Stimulated activated CD8-positive, alpha-beta memory T cell treated with anti-CD3 and anti-CD28 coated beads, Interleukin-4, amount 100 ng/mL, for 48 hours (primary cell): ENCODE measurements at places on chromosomes 12 and 14.

- no peak for DNase-seq
These were observed 59.0 kb downstream of the FAR2 start for GRCh38 chr12:29208060-29208459.

DNA sequence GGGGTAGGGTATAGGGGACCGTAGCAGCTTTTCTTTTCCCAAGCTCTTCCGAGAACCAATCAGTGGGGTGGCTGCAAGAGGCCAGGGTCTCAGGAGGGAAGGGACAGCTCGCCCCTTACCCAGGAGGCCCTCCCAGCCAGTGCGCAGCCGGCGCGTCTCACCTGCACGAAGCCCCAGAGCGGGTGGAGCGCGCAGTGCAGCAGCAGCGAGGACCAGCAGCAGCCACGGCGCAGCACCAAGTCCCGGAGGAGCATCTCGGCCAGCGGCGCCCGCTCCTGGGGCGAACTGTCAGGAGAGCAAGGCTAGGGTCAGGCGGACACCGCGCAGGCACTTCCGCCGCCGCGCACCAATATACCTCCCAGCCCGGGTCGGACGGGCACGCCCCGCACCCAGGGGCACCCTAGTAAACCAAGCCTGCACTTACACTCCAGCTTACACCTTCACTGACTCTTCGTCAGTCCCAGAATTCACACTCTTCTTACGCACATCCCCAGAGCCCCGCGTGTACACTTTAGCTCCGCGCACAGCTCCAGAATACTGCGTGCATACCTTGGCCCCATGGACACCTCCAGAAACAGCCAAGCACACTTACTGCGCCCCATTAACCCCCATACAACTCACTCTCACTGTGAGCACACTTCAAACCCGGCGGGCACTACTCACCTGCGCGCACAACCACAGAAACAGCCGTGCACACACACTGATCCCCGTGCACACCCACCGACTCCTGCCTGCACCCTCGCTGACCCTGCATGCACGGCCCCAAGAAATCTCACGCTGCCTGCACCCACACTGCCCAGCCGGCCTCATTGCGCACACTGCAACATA is 606 bp downstream of the PRIMA1 start:
- no peak for DNase-seq

- DNase-seq = no peak
These were observed 18.4 kb downstream of the ZFC3H1 start for GRCh38 chr12:71645268-71645667.

DNA sequence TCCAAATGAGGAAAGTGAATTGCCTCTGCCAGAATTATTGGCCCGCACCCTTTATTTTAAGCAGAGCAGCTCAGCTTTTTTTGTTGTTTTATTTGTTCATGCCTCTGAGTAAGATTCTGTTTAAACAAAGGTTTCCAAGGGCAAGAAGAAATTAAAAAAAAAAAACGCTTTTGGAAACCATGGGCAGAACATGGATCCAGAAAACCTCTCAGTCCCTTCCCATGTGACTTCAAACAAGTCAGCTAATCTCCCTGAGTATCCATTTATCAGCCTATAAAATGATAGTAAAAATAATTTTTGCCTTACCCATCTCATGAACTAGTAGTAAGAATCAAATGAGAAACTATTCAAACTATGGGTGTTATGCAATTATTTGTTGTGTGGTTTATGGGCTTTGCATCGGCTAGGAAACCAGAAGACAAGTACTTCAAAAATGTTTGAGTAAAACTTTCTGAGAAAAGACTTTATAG is 27.6 kb downstream of the KITLG start:
- DNase-seq = no peak

- DNase-seq = no peak
These were observed 1.2 kb downstream of the COA8 start for GRCh38 chr14:103563844-103564505.

- DNase-seq = peak; percentile 66
These were observed 84.4 kb downstream of the ARF6 start for GRCh38 chr14:49977126-49977841.

- DNase-seq = no peak
These were observed at the start of gene RDH5 for GRCh38 chr12:55720071-55720564. TSS of gene RDH5 (plus strand) at chr12:55720393. CDS start at chr12:55721185, 792 bp downstream.

DNA sequence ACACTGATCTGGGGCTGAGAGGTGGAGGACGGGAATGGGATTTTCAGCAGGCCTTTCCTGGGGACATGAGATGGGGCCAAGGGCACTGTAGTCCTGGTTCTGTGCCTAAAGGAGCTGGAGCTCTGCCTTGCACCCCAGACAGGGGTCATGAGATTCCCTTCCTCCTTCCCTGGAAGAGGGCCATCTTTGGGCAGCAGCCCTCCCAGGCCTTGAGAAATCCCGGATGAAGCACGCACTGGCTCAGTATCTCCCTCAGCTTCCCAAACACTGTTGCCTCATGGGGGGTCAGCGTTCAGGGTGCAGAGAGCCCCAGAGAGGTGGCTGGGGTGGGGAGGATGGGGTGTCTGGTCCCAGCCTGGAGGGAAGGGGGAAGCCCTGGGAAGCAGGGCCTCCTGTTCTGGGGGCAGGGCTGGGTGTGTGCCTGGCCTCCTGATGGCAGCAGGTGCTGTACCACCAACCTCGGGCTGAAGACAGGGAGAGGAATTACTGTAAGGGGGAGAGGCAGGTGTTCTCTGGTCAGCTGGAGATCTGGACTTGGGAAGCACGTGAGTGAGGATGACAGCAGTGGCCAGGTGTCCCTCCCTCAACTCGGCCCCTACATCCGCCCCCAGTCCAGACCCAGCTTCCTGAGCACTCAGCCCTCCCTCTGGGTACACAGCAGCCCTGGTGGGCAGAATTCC is 8.4 kb upstream of the NR4A1 start:
- DNase-seq = no peak

DNA sequence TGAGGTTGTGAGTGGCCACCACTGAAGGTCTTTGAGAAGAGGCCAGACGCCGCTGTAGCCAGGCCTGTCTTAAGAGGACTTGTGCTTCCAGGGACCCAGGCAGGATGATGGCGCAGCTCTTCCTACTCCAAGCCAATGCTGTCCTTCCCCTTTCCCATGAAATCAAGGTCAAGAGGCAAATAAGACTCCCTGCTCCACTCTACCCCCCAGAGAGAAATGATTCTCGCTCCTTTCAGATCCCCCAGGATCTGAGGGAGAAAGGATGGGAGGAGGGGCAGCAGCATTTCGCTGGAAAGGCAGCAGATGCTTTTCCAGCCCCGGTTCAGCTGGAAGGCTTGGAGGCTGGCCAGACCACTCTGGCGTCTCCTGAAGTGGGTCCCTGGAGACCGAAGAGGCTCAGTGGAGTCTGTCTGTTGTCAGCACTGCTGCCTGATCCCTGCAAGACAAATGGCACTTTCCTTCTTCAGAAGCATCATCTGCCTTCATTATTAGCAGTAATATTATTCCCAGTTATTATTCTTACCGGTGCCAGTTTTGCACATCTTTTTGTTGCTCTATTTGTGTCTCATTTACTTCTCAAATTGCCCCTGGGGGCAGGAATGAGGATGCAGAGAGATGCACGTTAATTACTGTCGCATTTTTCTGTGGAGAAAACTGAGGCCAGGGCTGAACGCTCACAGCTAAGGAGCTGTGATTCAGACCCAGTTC is 51.4 kb downstream of the C14orf132 start:
- DNase-seq = no peak

GRCh38 chr12:75739912-75740311 is 228.5 kb upstream of the KRR1 start:
- no peak for DNase-seq

- DNase-seq = no peak
These were observed 5.6 kb downstream of the CDCA4 start for GRCh38 chr14:105015242-105015641.

- no peak for DNase-seq
These were observed 8.6 kb upstream of the ETFBKMT start for GRCh38 chr12:31650918-31651317.

GRCh38 chr12:130806574-130806973 is 32.5 kb downstream of the STX2 start:
- DNase-seq = peak; percentile 10

GRCh38 chr12:89454080-89454848 is 70.3 kb downstream of the GALNT4 start:
- DNase-seq = no peak

DNA sequence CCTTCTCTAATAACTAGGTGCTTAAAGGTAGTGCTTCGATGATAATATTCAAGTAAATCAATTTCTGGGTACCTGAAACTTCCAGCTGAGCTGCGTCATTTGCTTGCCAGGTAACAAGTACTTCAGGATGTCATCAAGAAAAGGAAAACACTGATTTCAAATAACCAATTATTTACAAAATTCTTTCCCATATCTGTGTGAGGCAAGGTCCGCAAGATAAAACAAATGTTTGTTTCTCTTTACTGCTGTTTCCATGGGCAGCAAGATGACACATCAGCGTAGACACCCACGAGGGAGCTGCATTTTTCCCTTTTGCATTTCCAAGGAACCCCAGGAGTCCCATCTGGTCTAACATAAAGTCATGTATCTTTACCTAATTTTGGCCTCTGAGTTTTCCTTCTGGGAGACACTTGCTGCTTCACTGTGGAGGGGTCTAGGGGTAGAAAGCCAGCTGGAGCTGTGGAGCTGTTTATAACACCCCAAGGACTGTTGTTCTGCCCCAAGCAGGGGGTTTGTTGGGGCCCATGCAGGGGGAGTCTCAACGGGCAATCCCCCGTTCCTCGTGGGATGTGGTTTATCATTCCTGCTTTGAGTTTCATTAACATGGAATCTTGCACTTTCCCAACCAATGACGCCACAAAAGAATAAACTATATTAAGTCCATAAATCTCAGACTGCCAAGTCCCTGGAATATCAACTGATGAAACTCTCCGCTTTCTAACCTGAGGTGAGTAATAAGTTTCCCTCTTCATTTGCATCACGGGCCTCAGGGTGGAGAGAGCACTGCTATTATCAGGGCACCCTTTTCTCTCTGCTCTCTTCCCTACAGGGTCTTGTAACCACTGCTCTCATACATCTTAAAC is 112.8 kb upstream of the PELI2 start:
- DNase-seq = no peak

GRCh38 chr12:47155457-47156166 is 75.9 kb upstream of the AMIGO2 start:
- DNase-seq = no peak

DNA sequence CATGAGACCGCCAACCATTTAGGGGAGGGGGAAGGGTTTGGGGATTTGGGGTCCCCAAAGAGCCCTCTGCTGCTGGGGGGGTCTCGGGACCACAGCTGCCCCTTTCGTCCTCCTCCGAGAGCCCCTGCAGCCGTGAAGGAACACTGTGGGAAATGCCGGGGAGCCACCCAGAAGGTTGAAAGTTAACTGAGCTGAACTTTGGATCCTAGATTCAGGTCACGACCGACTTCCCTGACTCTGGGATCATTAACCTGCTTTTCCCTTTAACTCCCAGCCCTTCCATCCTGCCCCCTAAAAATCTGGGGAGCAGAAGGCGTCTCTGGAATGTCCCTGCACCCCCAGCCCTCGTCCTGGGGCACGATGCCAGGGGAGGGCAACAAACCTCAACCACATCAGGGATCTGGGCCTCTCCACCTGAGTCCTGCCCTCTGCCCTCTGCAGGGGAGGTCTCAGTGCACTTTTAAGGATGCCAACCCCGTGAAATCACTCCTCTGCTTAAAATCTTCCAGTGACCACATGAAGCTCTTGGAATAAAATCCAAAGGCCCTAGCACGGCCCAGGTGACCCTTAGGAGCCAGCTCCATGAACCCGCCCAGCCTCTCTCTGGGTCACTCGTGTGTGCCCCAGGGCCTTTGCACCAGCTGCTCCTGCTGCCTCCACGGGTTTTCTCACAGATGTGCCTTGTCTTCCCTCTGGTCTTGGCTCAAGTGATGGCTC is 95.0 kb downstream of the RFLNA start:
- DNase-seq = no peak

DNA sequence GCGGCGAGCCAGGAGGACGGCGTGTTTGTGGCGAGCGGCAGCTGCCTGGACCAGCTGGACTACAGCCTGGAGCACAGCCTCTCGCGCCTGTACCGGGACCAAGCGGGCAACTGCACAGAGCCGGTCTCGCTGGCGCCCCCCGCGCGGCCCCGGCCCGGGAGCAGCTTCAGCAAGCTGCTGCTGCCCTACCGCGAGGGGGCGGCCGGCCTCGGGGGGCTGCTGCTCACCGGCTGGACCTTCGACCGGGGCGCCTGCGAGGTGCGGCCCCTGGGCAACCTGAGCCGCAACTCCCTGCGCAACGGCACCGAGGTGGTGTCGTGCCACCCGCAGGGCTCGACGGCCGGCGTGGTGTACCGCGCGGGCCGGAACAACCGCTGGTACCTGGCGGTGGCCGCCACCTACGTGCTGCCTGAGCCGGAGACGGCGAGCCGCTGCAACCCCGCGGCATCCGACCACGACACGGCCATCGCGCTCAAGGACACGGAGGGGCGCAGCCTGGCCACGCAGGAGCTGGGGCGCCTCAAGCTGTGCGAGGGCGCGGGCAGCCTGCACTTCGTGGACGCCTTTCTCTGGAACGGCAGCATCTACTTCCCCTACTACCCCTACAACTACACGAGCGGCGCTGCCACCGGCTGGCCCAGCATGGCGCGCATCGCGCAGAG is 873 bp downstream of the PLXNC1 start:
- DNase-seq = peak; percentile 56

DNA sequence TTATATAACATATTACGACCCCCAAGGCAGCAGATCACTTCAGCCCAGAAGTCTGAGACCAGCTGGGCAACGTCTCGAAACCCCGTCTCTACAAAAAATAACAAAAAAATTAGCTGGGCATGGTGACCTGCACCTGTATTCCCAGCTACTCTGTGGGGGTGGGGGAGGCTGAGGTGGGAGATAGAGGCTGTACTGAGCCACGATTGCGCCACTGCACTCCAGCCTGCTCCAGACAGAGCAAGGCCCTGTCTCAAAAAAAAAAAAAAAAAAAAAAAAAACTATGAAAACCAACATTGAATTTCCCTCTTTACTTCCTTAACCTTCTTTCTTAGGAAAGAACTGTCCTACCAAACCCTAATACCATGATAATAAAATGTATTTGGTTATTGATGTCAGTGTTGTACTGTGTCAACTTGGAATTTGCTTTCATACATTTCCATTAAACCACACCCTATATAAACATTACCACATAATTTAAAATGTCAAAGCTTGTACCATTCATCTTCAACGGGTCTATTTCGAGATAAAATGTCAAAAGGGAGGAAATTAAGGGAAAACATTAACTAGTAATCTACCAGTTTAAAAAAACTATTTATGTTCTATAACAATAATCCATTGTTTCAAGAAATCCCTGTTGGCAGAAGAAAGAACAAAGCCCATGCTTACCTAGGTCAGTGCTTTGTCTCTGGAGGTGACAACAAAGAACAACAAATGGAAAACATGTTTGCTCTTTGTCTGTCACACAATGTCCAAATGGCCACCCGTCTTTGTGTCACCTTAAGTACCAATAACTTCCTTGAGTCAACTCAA is 17.4 kb downstream of the GALNT4 start:
- no peak for DNase-seq

GRCh38 chr12:89824822-89825221 is 116.2 kb upstream of the ATP2B1 start:
- no peak for DNase-seq

DNA sequence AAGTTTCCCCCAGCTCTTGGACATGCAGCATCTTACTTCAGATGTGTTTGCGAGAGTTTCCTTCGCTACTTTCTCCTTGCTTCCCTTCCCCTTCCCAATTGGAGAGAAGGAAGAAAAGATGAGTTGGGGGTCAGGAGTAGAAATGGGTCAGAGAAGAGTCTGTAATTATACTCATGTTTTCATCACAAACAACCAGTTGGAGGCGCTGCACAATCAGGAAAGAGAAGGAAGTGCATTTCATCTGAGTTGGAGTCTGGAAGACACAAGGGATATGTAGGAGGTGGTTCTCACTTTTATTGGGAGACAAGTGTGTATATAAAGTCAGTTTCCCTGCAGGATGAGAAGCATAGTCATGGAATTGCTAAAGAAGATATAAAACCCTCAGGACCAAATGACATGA is 31.3 kb upstream of the VSX2 start:
- no peak for DNase-seq

GRCh38 chr12:122026706-122027333 is 5.1 kb downstream of the BCL7A start:
- DNase-seq = no peak
